Activated CD4-positive, alpha-beta T cell treated with anti-CD3 and anti-CD28 coated beads, Interleukin-2, amount 10 ng/mL, durations not matched to agents 7 days and 5 days (primary cell): ENCODE measurements at places on chromosomes 5 and 9. TPM values are rescaled to one million over a fixed set of nuclear protein-coding genes. Genes with fewer than 3 reads are reported as not detected.

Gene LTC4S
- total RNA-seq, result 1.4 TPM

Gene DCP2
- 122 TPM for total RNA-seq

Gene ZNF366
- not detected for total RNA-seq

Gene TBC1D13
- 18.4 TPM for total RNA-seq

Gene RAPGEF6
- 43.9 TPM for total RNA-seq

Gene FRMD3
- total RNA-seq, result 1.1 TPM

Gene NUDT12
- 0.85 TPM for total RNA-seq

Gene PCDHB15
- total RNA-seq, result not detected

Gene UHRF2
- total RNA-seq, result 69.8 TPM

Gene MRRF
- total RNA-seq, result 34.1 TPM

Gene TIMD4
- total RNA-seq, result 0.92 TPM

Gene IFNA21
- not detected for total RNA-seq

Gene STX17
- total RNA-seq, result 36.0 TPM

Gene TMEM232
- total RNA-seq, result 0.60 TPM

Gene ADAM19
- 127 TPM for total RNA-seq

Gene GDA
- total RNA-seq, result not detected

Gene GPX8
- not detected for total RNA-seq

Gene PGM5
- total RNA-seq, result not detected

Gene PTTG1
- total RNA-seq, result 160 TPM

Gene IL5
- total RNA-seq, result 0.25 TPM

Gene CYSRT1
- 0.35 TPM for total RNA-seq

Gene TPM2
- 13.4 TPM for total RNA-seq

Gene RFESD
- total RNA-seq, result 5.9 TPM

Gene SVEP1
- not detected for total RNA-seq

Gene SLC46A2
- total RNA-seq, result not detected

Gene LCN12
- total RNA-seq, result 3.5 TPM

Gene IL33
- total RNA-seq, result not detected

Gene SLIT3
- total RNA-seq, result 0.15 TPM

Gene SH3GL2
- not detected for total RNA-seq

Gene KIAA0825
- total RNA-seq, result 2.1 TPM

Gene TTC16
- 1.6 TPM for total RNA-seq

Gene SH2D3C
- total RNA-seq, result 67.9 TPM

Gene IRGM
- total RNA-seq, result 1.7 TPM

Gene TAS2R1
- total RNA-seq, result not detected

Gene SPATA31A3
- not detected for total RNA-seq

Gene HMCN2
- total RNA-seq, result not detected

Gene C5
- 2.4 TPM for total RNA-seq

Gene BTNL3
- total RNA-seq, result not detected
